Liver (tissue), 10 donors: ENCODE measurements at places on chromosomes 5 and 9. TPM values are rescaled to one million over a fixed set of nuclear protein-coding genes. Genes with fewer than 3 reads are reported as not detected.

GRCh38 chr9:114580609-114581193 lies 6.9 kb upstream of the ATP6V1G1 start:
- no peak for DNase-seq

GRCh38 chr5:89064054-89064453 lies 181.1 kb upstream of the MEF2C start:
- no peak for DNase-seq

DNA sequence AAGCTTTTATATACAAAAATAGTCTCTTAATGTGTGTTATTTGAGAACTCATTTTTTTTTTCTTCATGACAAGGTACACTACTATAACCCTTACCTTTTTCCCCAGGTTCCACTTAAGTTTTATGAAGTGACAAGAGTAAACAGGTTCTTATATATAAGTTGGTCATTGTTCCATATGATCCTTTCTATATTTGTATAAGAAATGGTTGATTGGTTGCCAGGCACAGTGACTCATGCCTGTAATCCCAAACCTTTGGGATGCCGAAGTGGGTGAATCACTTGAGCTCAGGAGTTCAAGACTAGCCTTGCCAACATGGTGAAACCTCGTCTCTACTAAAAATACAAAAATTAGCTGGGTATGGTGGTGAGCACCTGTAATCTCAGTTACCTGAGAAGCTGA lies 108.3 kb downstream of the PCSK1 start:
- DNase-seq = no peak

GRCh38 chr5:117084067-117084466 lies 509.4 kb upstream of the SEMA6A start:
- no peak for DNase-seq

GRCh38 chr9:117784996-117785395 lies 80.8 kb downstream of the TLR4 start:
- DNase-seq = no peak

- no peak for DNase-seq
Measured at GRCh38 chr9:136856079-136856476, 3.9 kb downstream of the MAMDC4 start.

- no peak for DNase-seq
Measured at GRCh38 chr5:152505442-152506042, 100.5 kb upstream of the NMUR2 start.

DNA sequence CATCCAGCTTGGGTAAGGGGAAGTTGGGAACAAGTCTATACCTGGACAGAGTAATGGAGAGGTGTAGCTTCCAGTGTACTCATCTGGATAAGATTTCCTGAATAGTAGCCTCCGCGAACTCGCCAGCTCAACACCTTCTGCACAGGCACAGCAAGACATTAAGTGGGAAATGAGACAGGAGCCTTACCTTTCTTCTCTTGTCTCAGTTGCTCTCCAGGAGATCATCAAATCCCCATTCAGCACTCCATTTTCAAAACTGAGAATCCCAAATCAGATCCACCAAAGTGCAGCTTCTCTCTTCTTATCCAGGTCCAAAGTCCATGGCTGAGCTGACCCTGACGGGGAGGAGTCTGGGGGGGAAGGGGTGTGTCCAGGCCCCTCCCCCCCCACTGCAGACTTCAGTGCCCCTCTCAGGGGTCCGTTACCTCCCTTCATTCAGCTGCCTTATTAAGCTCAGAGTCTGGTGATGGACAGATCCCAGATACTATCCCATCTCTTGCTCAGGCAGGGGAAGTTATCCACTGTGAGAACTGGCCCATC lies 5.9 kb upstream of the MGAT1 start:
- DNase-seq = no peak

DNA sequence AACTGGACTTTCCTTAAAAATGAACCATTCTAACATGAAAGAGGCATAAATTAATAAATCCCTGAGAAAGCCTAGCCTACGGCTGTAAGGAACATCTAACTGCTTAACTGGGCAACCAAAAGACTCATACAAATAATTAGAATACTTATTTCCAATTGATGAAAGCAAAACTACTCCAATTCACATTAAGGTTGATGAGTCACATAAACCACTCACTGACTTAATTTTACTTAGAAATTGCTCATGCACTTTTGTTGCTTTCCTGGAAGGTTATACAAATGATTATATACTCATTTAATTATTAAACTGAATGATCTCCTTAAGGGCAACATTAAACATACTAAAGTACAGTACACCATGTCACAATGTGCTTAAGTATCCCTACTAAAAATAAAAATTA lies 101.9 kb downstream of the NFIB start:
- no peak for DNase-seq

Gene LCN9
- not detected for polyA plus RNA-seq

Gene ITK
- 0.40 TPM for polyA plus RNA-seq

Gene ADCY2
- polyA plus RNA-seq = not detected

Gene ZNF169
- polyA plus RNA-seq = 0.75 TPM

Gene SLC45A2
- 0.01 TPM for polyA plus RNA-seq

Gene PCDHB14
- 0.23 TPM for polyA plus RNA-seq

Gene MYMK
- not detected for polyA plus RNA-seq
